ENCODE measurements at places on chromosomes 13 and 19. TPM values are rescaled to one million over a fixed set of nuclear protein-coding genes. Genes with fewer than 3 reads are reported as not detected.

DNA sequence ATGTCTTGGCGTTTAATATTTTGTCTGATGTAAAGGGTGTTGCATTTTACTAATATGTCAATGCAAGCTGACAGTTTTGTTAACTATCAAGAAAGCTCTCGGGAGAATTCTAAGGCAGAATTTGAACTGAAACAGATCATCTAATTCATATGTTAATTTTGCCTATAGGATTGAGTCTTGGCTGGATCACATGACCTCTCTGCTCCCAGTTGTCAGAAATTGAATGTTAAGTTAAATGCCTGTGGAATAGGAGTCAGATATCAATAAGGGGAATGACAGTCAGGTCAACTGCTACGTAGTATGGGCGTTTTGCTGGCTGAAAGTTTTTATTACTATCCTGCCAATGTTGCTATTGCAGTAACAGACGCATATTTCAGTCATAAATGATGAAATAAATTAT lies 358.5 kb downstream of the MYO16 start:
- no peak for DNase-seq

DNA sequence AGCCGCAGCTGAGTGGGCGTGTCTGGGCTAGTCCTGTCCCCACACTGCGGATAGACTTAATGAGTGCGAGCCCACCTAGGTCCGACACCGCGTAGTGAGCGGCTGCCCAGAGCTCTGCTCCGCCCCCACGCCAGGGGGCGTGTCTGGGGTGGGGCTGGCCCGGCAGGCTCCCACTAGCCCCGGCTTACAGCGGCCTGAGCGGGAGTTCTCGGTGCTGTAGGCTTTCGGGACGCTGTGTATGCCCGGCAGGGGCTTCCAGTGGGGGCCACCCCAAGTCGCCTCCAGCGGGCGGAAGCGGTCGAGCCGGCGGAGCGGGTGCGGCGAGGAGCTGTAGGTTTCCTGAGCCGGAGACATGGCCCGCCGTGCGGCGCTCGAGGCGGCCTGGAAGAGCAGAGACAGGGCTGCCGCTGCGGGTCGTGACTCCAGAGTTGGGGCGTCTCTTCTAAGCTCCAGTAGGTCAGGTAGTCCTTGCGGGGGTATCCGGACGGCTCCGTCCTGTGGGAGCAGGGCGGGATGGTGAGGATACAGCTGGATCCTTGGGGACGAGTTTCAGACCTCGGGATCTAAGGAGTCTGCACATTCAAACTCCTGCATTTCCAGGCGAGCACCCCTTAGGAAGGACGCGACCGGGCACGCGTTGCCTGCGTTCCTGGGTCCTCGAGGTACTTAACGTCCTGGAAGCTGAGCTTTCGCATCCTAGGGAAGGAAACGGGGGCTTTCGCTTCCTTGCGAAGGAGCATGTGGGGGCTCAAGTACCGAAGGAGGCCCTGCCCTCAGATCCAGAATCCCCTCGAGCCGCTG lies 1.2 kb downstream of the CGB7 start:
- DNase-seq, result no peak

GRCh38 chr13:27036236-27036981 lies 135.2 kb downstream of the USP12 start:
- DNase-seq, result no peak

DNA sequence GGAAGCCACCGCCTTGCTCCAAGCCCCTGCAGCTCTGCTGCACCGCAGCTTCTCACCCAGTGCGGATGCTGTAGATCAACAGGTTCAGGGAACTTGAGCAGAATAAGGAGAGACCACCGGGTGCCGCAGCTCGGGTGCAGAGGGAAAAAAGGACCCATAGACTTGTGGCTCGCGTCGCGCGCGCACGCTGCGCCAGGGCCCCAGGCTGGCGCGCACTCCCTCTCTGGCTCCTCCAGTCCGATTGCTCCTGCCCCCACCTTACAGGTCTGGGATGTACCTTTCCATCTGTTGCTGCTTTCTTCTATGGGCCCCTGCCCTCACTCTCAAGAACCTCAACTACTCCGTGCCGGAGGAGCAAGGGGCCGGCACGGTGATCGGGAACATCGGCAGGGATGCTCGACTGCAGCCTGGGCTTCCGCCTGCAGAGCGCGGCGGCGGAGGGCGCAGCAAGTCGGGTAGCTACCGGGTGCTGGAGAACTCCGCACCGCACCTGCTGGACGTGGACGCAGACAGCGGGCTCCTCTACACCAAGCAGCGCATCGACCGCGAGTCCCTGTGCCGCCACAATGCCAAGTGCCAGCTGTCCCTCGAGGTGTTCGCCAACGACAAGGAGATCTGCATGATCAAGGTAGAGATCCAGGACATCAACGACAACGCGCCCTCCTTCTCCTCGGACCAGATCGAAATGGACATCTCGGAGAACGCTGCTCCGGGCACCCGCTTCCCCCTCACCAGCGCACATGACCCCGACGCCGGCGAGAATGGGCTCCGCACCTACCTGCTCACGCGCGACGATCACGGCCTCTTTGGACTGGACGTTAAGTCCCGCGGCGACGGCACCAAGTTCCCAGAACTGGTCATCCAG lies 964 bp downstream of the PCDH17 start:
- no peak for DNase-seq

GRCh38 chr13:98977568-98978265 lies at the start of gene DOCK9:
TSS of gene DOCK9 (minus strand) at chr13:98978064. CDS start at chr13:98977909, 155 bp downstream.
- no peak for DNase-seq

DNA sequence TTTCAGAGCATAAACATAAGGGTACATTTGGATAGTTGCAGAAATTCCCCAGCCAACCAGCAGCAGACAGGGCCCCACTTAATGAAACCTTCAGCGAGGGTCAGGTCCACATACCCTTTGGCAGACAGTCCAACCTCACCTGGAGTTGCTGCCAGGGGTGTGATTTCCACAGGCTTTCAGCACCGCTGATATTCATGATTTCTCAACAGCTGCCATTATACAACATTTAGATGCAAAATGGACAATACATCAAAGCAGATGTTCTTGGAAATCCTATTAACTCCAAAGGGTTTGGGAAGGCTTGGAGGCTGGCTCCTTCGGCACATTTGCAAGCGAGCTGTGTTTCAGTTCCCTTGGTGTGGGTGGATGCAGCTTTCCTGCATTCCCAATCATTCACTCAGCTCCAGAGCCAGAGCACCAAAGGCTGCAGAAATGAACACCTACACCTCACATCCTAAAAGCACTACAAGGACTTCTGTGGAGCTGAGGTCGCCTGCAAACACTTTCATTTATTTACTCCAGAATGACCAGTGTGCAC lies 147.2 kb upstream of the VSTM2B start:
- no peak for DNase-seq

GRCh38 chr13:44040070-44040817 lies 160.5 kb downstream of the LACC1 start:
- no peak for DNase-seq

DNA sequence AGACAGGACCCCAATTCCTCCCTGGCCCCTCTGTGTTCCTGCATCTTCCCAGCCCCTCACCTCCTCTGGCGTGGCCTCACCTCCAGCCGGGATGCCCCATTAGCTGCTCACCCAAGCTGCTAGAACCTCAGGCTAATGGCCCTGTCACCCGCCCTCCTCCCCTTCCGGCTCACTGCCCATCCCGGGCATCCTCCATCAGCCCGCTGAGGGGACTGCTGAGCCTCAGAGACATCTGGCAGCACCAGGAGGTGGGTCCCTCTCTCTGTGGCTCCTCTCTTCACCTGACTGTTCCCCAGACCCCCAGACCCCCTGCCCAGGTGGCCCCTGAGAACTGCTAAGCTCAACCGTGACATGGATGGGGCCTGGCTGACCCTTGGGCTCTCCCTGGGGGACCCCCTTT lies 2.9 kb downstream of the FFAR1 start:
- no peak for DNase-seq

Gene NOTCH3
- 6.1 TPM for total RNA-seq

Gene ANKRD24
- 1.2 TPM for total RNA-seq

Gene ZNF93
- 3.1 TPM for total RNA-seq

Gene ZNF583
- total RNA-seq, result 3.2 TPM

Gene JSRP1
- total RNA-seq, result not detected

Data from omental fat pad (tissue), 4 donors.